Skin of body (tissue), 3 donors: ENCODE measurements at places on chromosomes 2 and 18.

DNA sequence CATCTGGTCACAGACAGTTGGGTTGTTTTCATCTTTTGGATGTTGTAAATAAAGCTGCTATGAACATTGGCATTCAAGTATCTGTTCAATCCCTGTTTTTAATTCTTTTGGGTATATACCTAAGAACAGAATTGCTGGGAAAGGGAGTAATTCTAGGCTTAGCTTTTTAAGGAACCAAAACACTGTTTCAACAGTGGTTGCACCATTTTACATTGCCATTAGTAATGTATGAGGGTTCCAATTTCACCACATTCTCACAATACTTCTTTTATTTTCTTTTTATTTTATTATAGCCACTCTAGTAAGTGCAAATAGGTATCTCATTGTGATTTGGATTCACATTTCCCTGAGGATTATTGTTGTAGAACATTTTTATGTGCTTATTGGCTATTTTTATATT lies 108.9 kb upstream of the GLS start:
- no peak for DNase-seq

DNA sequence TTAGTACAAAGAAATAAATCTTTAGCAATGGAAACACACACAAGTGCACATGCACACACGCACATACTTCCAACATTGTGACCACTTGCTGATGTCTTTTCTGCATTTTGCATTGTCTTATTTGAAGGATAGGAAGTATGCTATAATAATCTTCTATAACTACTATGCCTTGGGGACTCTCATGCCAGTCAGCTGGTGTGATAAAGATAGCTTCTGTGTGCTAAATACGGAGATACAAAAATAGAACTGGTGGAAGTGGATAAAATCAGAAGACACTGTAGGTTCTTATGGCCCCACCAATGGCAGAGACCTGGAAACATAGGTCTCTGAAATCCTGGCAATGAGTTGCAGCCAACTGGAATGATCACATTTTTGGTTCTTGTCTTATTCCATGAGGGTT lies 31.5 kb upstream of the RASGRP3 start:
- peak; percentile 18 for DNase-seq

- no peak for DNase-seq
Measured at GRCh38 chr2:12507295-12507694, 209.4 kb upstream of the TRIB2 start.

DNA sequence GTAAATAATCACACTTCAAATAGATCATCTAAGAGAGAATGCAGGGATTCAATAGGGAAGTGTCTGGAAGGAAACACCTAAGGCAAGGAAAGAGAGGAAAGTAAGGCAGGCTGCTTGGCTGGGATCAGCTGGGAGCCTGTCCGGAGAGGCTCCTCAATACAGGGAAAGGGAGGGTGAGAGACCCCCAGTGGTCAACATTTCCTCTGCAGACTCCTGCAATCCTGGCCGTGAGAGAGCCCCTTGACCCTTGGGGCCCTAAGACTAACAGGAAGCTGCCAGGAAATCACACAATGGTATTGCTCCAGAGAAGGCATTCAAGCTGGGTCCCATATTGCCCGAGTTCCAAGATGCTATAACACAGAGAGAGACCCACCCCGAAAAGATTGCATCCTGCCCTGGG lies 549.4 kb downstream of the NYAP2 start:
- no peak for DNase-seq

DNA sequence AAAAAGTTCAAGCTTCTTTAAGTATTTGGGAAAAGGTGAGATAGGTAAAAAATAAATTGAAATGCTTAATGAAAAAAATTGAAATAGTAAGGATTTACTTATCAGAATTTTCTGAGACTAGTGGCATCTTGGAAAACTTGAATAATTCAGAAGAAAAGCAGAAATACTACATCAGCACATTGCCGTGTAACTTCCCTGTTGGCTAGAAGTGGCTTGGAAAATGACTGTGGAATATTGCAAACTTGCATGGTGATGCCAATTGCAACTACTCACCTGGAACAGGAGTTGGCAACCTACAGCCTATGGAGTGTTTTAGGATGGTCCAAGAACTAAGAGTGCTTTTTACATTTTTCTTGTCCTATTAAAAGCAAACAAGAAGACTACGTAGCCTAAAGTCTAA lies 603.5 kb upstream of the VRK2 start:
- DNase-seq: no peak

GRCh38 chr2:227407591-227408151 lies 19.9 kb upstream of the SCYGR1 start:
- DNase-seq: no peak

GRCh38 chr2:38109732-38110181 lies 33.8 kb upstream of the CYP1B1 start:
- DNase-seq: peak; percentile 38

- DNase-seq: no peak
Measured at GRCh38 chr2:187640926-187641510, 86.8 kb upstream of the TFPI start.

DNA sequence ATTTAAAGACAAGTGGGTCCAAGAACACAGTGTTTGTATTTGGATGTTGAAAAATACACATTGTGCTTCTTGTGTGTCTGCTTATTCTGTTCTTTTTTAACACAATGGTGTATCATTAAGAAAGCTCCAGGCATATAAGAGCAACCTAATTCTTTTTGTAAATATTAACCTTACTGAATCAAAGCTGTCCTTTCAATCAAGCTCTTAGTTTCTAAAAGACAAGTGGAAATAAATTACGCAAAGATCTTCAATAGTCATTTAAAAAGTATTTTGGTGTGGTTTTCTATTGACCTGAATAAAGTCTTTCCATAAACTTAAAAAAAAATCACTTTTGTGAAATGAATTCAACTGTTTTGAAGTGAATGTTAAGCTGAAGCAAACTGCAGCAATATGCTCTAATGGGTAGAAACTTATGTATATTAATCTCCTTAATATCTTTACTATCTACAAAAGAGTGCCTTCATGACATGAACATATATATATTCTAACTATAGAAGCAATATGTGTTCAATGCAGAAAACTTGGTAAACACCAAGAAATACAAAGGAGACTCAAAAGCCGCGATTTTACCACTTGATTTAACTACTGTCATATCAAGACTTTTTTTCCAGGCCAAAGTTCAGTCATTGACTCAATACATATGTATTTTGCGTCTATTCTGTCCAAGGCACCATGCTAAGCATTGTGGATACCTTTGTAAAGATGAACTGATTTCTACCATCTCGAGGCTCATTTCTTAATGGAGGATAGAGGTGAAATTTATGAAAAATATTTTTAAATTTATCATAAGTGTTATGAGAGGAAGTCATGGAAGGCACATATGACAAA lies 97.7 kb downstream of the ARHGAP15 start:
- DNase-seq: no peak

- DNase-seq: no peak
Measured at GRCh38 chr2:207867056-207867455, 97.3 kb upstream of the FZD5 start.
